ENCODE measurements at places on chromosomes 1 and 21.
A peak's percentile ranks its signal among the peaks of the same experiment; 100 is the strongest.

DNA sequence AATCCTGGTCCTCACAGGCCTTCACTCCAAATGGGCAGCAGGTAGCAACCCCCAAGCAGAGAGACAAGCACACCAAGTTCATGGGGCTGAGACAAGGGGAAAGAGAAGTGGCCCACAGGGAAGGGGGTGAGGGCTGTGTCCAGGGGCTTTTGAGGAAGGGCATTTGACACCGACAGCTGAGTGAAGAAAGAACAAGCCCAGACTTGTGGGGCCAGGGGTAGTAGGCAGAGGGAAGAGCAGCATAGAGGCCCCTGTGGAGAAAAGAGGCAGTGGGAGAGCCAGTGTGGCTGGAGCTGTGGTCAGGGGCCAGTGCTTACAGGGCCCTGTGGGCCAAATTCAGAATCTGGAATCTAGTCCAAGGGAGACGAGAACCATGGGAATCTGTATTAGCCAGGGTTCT is 85.4 kb downstream of the IGSF21 start:
- DNase-seq: no peak

- no peak for DNase-seq
Measured at GRCh38 chr1:243731301-243731891, 118.6 kb downstream of the AKT3 start.

DNA sequence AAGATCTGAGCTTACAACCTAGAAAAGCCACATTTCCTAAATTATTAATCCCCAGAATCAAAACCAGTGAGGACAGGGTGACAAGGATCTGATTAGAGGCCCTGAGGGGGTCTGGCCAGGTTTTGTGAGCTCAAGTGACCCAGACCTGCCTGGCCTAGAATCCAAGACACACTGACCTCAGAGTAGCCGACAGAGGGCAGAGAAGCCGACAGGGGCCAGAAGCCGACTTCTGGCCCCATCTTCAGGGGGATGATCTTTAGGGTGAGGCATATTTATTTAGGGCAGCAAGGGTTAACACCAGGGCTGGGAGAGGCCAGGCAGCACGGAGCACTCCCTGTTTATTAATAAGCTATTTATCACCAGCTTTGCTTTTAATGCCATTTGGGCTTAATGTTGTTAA is 45.3 kb downstream of the CASZ1 start:
- no peak for DNase-seq

- no peak for DNase-seq
Measured at GRCh38 chr1:24725209-24725651, 20.0 kb upstream of the CLIC4 start.

GRCh38 chr1:230899841-230900251 is 31.5 kb upstream of the C1orf198 start:
- DNase-seq: peak; percentile 88

DNA sequence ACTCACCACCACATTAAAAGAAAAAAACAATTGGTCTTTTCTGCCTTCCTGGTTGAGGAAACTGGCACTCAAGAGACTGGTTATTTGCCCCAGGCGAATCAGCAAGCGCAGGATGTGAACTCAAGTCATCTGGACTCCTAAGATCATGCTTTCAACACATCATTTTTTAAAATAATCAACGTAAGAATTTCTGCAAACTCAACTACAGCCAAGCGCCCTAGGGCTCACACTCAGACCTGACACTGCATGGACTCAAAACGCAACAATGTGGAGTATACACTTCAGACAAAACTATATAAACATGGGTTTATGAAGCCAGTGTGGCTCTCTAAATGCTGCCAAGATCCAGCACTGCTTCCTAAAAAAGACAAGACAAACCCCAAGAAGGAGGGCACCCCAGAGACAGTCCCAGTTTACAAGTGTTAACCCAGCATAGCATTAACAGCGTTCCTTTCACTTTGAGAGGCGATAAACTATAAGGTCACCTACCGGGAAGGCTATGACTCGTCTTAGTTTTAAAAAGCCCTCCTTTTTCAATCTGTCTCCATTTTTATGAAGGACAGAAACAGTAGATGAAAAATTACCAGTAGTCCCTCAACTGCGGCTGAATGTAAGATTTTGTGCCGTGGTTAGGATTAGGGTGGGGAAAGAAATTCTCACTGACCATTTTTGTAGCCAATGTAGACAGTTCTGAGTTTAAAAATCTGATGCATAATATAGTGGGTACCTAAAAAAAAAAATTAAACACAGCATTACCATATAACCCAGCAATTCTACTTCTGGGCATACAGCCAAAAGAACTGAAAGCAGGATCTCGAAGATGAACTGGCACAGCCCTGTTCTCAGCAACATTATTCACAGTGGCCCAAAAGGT is 54.8 kb downstream of the SIPA1L2 start:
- DNase-seq: no peak

- DNase-seq: peak; percentile 97
Measured at GRCh38 chr1:162690672-162691434, 58.6 kb downstream of the DDR2 start.

Measured in AG10803 (cell line).